LHCN-M2 (cell line): ENCODE measurements at places on chromosomes 1 and 21. TPM values are rescaled to one million over a fixed set of nuclear protein-coding genes. Genes with fewer than 3 reads are reported as not detected.

DNA sequence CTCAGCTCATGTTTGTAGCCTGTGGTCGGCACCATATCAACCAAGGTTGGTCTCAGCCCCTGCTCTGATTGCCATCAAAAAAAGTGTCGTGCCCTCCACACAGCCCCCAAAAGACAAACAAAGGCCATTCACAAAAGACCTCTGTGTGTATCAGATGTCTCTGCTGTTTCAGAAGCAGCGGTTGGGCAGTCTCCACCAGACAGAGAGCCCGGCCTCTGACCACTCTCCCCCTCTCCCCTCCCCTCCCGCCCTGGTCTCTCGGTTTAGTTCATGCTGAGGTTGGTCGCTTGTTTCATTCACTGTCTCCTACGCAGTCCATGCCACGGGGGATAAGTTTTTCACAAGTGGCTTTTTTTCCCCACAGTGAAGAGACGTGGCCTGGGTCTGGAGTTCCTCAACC, 27.1 kb downstream of the ACTA1 start:
- DNase-seq, result no peak

Gene WNT2B
- total RNA-seq, result 0.23 and 0.38 TPM in 2 replicates

DNA sequence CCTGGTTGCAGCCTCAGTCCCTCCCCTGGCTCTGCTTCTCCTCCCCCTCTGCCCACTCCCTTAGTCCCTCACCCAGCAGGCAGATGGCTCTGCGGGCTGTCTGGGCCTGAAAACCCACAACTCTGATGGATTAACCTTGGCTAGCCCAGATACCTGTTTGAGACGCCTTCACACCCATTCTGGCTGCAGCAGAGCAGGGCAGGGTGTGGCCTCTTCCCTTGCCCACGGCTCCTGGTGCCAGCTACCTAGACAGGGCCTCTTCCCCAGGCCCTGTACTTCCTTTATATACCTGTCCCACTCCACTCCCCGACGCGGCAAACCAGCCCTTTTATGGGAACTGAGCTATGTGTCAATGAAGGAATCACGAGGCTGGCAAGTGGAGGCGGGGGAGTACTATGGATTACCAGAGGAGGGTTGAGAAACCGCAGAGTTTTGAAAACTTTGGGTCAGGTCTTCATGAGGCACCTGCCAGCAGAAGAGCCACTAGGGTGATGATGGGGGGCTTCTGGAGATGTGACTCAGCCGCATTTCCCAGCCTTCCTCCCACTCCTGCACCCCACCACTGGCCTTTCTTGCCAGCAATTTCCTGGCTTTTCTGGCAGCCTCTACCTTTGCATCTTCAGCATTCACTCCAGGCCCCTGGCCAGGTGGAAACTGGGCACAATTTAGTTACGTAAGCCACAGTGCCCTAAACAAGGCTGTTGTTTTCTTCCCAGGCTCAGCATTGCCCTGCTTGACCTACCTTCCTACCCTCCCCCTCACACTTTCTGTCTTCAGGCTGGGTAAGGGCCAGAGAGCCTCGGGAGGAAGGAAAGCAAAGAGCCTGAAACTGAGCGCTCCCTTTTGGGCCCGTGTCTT, at the start of gene CHI3L1:
TSS of gene CHI3L1 (minus strand) at position 259 of the 858 bp plus-strand sequence. CDS start at position 178, 81 bp downstream.
- DNase-seq, result no peak

Gene AMY2A
- not detected in 2 replicates for total RNA-seq

DNA sequence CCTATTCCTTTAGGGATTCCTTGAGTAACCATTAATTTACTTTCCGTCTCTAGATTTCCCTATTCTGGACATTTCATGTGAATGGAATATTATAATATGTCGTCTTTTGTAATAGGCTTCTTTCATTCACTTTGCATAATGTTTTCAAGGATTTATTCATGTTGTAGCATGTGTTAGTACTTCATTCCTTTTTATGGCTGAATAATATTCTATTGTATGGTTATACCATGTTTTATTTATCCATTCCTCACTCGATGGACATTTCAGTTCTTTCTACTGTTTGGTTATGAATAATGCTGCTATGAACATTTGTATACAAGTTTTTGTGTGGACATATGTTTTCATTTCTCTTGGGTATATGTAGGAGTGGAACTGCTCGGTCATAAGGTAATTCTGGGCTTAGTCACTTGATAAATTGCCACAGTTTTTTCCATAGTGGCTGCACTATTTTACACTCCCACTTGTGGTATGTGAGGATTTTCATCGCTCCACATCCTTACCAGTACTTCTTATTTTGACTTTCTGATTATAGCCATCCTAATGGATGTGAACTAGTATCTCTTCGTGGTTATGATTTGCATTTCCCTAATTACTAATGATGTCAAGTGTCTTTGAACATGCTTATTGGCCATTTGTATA, 17.7 kb downstream of the PPP2R5A start:
- no peak for DNase-seq

Gene MUL1
- total RNA-seq, result 54.0 and 54.1 TPM in 2 replicates

Gene HSPG2
- total RNA-seq, result 106 and 143 TPM in 2 replicates

GRCh38 chr21:45930231-45930760, 51.3 kb upstream of the COL6A1 start:
- DNase-seq, result no peak

DNA sequence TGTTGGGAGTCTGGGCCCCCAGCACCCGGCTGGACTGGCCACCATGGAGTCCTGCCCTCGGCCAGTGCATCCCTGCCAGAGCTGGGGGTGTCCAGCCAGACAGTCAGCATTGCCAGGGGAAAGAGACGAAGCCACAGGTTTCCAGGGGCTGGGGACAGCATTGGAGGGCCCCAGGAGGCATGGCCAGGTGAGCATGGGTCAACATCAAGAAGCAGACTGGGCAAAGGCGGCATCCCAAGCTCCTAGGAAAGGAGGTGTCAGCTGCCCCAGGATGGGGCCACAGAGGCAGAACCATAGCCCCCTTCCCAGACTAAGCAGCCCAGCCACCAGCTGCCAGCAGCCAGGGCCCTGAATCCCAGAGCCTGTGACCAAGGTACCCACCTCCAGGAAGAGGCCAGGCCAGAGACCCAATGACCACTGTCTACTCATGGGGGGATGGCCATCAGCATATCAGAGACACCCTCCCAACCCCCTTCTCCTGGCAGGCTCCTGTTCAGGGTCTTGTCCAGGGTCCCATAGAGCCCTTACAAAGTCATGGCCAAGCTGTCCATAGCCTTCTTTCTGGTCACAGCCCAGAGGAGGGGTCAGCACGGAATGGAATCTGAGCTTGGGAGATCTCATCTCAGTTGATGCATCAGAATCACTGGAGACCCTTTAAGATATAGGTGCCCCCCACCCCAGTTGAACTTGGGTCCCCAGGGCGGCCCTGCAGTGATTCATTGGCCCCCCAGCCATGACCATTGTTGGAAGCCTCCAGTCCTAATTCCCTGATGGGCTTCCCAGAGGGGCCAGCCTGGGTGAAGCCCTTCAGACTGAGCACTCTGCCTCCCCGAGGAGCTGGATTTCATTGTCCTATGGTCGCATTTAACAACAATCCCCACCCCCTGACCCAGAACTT, 32.5 kb downstream of the WNT3A start:
- no peak for DNase-seq

- DNase-seq, result no peak
These were observed 65.3 kb downstream of the URB2 start for GRCh38 chr1:229691362-229691761.

Gene GCSAML
- total RNA-seq, result not detected in 2 replicates

Gene EXOC8
- 13.3 and 15.2 TPM in 2 replicates for total RNA-seq

GRCh38 chr1:167305059-167305705, 84.5 kb downstream of the POU2F1 start:
- DNase-seq, result no peak

Gene MRPS21
- total RNA-seq, result 58.8 and 97.4 TPM in 2 replicates

DNA sequence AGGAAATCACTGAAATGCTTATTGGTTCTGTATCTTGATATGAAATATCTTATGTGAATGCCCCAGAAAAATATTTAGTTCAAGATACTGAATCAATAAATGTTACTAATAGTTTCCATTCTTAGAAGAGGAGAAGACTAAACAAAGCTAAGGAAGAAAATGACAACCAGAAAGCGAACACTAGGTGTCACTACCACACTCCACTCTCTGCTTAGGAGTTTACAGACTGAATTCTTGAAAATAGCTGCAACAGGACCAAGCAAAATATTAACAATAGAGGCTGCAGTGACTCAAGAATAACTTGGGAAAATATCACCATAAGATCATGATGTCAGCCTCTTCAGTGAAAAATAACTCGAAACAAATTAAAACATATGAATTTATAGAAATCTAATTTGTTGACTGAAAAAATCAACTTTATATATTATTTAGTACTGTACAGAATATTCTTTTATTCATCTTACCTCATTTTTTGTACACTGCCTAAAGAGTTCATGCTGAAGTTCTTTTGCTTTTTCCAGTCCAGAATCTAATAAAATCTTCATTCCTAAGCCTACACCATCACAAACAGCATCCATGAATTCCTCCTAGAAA, 61.6 kb downstream of the KIF14 start:
- peak; percentile 50 for DNase-seq

DNA sequence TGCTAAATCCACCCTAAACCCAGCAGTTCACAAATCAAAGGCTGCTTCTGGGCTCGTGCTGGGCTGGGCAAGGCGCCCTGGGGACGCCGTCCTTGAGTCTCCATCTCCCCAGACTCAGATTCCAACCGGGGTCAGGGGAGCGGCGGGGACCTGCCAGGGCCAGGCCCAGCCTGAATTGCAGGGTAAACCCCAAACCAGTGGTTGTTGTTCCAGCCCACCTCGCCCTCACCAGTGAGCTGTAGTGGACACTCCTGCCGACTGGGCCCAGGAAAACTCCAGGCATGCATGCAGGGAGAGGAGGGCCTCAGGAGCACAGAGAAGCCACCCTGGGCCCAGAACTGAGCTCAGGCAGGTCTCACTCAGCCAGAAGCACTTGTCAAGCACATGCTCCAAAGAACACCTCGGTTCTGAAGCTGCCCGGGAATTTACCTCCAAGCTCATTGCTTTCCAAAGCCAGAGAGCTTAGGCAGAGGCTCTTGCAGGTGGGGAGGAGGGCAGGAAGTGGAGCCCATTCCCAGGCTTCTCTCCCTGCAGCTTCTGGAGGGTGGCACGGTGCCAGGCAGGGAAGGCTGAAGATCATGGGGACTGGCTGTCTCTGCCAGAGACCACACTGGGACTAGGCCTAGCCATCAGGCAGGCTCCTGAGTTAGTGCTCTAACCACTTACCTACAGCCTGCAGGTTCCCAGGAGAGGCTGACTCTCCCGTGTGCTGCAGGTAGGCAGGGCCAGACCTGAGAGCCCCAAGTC, 437.0 kb downstream of the MATN1 start:
- no peak for DNase-seq

Gene ANGPTL7
- not detected in 2 replicates for total RNA-seq

- DNase-seq, result no peak
These were observed 11.7 kb upstream of the SUMO3 start for GRCh38 chr21:44829507-44830092.

Gene SIM2
- total RNA-seq, result 8.1 and 9.1 TPM in 2 replicates

DNA sequence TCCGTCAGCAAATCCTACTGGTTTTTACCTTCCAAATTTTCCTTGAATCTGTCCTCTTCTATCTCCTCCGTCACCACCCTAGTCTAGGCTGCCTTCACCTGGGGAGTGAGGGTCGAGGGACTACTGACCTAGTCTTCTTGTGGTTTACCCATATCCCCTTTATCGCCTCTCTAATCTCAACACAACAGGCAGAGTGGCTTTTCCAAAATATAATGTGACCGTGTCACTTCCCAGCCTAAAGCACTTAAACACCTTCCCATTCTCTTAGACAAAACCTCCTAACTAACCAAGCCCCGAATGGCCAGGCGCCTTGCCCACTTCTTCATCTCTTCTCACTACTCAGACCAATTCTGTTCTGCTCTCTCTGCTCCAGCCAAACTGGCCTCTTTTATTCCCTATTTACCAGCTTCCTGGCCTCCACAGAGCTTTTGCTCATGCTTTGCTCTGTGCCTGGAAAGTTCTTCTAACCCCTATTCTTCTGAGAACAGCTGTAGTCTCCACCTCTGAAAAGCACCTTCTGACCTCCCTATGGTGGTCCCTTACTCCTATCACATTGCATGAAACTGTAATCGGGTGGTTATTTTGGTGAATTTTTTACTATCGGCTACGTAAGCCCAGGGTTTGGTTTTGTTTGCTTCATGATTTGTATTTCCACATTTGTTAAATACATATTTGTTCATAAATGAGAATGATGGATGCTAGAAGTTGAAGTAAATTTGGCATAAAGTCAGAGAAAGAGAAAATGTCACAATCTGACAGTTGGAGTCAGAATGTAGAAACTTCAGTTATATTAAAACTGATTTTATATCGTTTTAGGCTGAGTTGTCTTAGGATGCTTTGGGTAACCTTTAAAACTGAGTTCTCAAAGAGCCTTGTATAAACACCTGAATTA, 1.2 kb upstream of the NBPF1 start:
- DNase-seq, result no peak

- peak; percentile 88 for DNase-seq
These were observed 143.9 kb downstream of the KAZN start for GRCh38 chr1:14742181-14742980.

GRCh38 chr1:200977071-200977754, 46.3 kb downstream of the KIF21B start:
- DNase-seq, result no peak

Gene MSH4
- total RNA-seq, result not detected in 2 replicates

Gene TSACC
- total RNA-seq, result not detected in 2 replicates

GRCh38 chr1:206702260-206702659, 17.6 kb downstream of the MAPKAPK2 start:
- DNase-seq, result no peak

DNA sequence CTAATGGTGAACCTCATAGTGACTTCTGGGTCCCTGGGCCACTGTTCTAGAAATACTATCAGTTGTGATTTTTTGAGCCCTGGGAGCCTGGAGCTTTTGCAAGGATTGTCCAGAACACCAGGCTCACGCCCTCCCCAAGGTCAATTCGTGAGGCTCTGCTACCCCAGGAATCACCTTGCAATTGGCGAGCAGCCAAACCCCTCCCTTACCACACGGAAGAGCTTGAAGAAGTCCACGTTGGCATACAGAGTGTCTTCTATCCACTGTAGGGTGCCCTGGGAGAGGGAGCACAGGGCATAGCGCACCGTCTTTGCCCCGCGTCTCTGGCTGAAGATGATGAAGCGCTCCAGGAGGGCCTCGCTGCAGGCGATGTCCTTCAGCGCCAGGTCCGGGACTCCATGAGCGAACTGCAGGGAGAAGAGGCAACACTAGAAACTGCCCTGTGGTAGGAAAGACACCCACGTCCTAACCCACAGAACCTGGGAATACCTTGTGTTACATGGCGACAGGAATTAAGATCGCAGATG, 22.3 kb downstream of the ABCA4 start:
- no peak for DNase-seq

DNA sequence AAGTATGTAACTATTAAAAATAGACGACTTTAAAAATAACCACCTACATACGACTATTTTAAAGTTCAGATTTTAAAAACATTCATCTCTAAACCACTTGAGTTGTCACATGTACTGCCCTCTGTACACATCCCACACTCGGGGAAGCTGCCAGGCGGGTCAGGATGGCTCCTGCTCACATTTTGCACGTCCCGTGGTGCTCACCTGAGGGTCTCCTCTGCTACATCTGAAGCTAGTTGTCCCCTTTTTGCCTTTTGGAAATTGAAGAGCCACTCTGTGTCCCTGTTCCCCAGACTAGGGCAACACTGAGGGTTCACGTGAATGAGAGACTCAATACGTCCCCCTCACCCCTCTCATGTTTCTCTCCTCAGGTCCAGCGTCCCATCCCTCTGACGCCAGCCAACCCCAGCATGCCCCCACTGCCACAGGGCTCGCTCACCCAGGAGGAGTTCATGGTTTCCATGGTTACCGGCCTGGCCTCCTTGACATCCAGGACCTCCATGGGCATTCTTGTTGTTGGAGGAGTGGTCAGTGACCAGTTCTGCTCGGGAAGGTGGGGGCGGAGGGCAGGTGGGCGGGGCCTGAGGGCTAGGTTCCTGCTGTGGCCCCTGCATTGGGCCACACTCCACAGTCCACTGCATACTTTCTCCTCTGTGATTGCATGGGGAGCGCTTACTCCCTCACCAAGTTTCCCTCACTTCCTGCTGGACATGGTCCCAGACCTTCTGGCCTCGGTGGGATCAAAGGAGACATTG, 13.0 kb upstream of the MIIP start:
- no peak for DNase-seq
